ENCODE measurements at places on chromosomes 11 and 22.

DNA sequence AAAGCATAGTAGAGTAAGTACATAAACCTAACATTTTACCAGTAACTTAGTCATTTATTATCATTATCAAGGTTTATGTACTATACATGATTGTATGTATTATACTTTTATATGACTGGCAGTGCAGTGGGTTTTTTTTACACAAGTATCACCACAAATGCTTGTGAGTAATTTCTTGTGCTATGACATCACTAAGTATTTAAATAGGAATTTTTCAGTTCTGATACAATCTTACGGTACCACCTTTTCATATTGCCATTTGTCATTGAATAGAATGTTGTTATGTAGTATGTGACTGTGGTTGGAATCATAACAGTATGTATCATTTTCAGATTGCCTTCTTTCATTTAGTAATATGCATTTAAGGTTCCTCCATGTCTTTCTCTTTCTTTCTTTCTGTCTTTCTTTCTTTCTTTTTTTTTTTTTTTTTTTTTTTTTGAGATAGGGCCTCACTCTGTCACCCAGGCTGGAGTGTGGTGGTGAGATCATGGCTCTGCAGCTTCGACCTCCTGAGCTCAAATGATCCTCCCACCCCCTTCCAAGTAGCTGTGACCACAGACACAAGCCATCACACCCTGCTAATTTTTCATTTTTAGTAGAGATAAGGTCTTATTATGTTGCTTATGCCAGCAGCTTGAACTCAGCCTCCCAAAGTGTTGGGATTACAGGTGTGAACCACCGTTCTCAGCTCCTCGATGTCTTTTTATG is 18.6 kb downstream of the ATM start:
- DNase-seq: no peak

- no peak for DNase-seq
Measured at GRCh38 chr11:13448876-13449275, 14.1 kb downstream of the BTBD10 start.

- no peak for DNase-seq
Measured at GRCh38 chr11:109075976-109076375, 346.0 kb upstream of the C11orf87 start.

- no peak for DNase-seq
Measured at GRCh38 chr11:36426226-36426848, 83.7 kb downstream of the TRAF6 start.

GRCh38 chr11:66546368-66546965 is at the start of gene ACTN3:
ACTN3 (plus strand) TSS chr11:66546903; CDS start chr11:66546938, 35 bp downstream.
- DNase-seq: no peak

- DNase-seq: no peak
Measured at GRCh38 chr11:69928121-69928520, 108.9 kb upstream of the FGF3 start.

- no peak for DNase-seq
Measured at GRCh38 chr11:71248251-71248570, 4.2 kb downstream of the SHANK2 start.

All from stimulated activated CD8-positive, alpha-beta memory T cell treated with anti-CD3 and anti-CD28 coated beads, Interleukin-15, amount 100 ng/mL, for 4 hours (primary cell).